ENCODE measurements at places on chromosomes 5 and 9.
A peak's percentile ranks its signal among the peaks of the same experiment; 100 is the strongest.

DNA sequence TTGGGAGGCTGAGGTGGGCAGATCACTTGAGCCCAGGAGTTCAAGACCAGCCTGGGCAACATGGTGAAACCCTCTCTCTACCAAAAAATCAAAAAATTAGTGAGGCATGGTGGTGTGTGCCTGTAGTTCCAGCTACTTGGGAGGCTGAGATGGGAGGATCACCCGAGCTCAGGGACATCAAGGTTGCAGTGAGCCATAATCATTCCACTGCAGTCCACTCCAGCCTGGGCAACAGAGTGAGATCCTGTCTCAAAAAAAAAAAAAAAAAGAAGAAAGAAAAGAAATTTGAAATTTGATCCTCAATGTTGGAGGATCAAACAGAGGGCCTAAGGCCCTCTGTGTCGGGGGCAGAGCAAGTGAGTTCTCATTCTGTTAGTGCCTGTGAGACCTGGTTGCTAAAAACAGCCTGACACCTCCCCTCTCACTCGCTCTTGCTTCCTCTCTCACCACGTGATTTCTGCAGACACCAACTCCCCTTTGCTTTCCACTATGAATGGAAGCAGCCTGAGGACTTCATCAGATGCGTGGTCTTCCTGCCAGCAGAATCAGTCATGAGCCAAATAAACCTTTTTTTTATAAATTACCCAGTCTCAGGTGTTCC, 8.4 kb upstream of the GOLPH3 start:
- DNase-seq: no peak

GRCh38 chr5:128193665-128194390, 110.3 kb downstream of the SLC12A2 start:
- DNase-seq: no peak

GRCh38 chr5:33073881-33074327, 362.8 kb downstream of the NPR3 start:
- DNase-seq: no peak

GRCh38 chr9:18874069-18874468, 158.9 kb downstream of the SAXO1 start:
- no peak for DNase-seq

- no peak for DNase-seq
Measured at GRCh38 chr9:105647595-105648349, 14.5 kb upstream of the TAL2 start.

DNA sequence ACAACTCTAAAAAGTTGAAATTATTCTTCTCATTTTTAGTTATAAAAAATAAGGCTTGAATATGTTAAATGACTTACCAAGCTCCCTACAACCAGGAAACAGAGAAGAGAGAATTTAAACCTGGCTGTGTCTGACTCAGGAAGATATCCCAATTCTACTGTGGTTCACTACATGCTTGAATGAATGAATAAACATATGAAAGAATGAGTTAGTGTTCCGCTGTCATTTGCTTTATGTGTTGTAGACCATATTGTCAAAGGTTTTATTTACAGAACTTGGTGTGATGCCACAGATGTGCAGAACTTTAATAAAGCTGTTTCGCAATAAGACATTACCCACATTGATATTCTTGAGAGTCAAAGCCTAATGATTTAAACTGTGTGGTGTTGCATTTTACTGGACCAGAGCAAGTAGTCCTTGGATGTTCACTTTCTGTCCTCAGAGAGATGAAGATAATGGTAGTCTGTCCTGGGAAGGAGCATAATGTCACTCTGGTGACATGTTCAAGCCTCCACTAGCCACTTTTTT, 313.2 kb downstream of the TRIM32 start:
- DNase-seq: no peak

- DNase-seq: no peak
Measured at GRCh38 chr5:17308326-17309065, 91.1 kb downstream of the BASP1 start.

DNA sequence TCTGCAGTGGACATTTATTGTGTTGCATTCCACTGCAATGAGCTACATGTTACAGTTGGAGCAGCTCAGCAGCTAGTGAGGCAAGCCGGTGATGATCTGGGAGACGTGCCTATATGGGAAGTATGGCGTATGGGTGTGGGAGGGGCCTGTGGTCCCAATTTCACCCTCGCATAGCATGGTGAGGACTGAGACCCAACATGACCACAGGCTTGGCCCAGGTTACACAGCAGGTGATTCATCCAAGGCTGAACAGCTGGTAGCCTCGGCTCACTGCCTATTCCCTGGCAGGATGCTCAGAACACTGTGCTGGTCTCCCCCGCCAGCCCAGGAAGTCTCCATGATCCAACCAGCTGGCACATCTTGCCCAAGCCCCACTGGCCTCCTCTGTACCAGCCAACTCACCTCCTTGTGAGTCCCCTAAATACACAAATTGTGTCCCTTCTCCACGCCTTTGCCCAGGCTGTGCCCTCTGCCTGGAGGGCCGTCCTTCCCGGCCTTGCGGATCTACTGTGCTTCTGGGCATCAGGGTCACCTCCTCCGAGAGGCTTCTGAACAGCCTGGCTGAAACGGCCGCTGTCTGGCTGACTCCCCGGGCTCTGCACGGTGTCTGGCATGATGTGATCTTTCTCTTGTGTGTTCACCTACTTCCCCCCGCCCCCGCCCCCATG, 81.4 kb downstream of the NSUN2 start:
- no peak for DNase-seq

- DNase-seq: no peak
Measured at GRCh38 chr9:75142202-75142601, 53.9 kb downstream of the OSTF1 start.

- DNase-seq: no peak
Measured at GRCh38 chr5:80738466-80738865, 83.7 kb upstream of the DHFR start.

- DNase-seq: no peak
Measured at GRCh38 chr5:66860199-66860975, 264.2 kb downstream of the MAST4 start.

DNA sequence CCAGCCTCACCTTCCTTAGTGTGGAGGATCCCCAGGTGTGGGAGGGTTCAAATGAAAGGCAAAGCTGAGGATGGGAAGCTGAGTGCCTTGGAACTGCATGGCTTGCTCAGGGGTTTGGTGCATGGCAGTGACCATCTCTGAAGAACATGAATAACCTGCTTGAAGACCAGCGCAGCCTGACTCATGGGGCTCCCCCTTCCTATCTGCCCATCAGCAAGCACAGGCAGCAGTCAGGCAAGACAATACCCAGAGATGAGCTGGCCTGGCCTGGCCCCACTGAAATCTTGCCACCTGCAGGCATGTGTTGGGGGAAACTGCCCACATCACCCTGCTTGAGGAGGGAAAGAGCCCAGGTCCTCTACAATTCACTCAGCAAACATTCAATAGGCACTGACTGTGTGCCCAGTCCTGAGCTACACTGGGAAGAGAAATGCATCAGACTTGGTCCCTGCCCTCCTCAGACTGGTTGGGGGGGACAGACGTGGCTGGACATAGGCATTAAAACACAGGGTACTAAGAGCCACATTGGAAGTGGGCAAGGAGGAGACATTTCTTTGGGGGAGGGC, 105.0 kb upstream of the ALDH1B1 start:
- no peak for DNase-seq

DNA sequence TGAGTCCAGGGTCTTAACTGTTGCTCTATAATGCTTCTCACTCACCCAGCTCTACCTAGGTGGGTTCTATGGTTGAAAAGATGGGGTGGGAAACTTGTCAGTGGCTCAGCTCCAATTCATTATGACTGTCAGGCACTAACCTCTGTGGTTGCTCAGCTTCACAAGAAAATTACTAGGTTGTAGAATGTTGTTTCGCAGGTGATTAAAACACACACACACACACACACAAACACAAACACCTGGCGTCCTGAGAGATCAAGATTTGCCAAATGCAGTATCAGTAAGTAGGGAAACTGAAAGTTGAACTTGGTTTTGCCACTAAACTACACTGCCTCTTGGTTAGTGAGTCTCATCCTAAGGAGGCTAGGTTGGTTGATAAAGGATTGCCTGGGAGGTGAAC, 2.8 kb downstream of the MCCC2 start:
- DNase-seq: no peak

GRCh38 chr5:112084149-112084548, 327.2 kb upstream of the NREP start:
- DNase-seq: no peak

DNA sequence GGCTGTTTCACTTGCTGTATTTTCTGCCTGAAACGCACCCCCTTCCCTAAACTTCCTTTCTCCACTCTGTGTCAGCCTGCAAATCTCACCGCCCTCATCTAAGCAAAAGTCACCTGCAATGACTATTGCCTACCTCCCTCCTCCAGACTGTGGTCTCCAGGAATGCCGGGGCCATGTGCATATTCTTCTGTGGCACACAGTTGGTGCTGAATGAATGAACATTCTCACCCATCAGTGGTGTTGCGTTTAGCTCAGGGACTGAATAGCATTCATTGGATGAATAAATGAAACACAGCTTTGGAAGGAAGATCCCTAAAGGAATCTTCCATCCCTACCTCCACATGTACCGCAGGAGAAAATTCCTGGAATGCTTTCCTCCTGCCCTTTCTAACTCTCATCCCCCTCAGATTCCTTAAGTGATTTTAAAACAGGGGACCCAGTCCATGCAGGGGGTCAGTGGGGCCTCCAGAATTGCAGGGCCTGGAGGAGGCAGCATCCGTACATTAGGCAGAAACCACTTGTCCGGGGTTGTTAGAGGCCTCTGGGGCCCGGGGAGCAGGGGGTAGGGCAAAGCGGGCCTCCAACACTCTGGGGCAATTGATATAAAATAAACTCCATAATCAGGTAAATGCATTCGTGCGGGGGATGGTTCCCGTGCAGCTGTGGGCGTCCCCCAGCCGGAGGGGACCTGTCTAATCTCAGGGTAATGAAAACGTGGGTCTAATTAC, 28.3 kb upstream of the PTGS1 start:
- no peak for DNase-seq

DNA sequence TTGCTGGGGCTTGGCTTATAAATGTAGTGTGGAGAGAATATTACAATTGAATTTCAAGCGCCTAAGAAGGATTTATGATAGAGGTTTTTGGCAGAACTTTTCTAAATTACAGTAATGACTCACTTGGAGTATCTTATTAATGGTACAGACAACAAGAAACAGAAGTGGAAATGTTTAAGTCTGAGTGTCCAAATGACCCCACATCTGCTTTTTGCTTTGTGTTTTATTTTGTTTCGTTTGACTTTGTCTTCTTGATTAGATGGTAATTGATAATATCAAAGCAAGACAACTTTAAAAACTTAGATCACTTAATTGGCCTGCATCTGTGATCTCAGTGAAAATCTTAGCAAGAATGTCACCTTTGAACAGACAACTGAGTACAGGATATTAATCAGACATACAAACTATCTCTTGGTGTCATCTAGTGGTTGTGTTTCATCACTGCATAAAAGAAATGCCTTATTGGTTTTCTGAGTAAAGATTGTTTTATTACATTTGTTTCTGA, 577.4 kb downstream of the ISL1 start:
- no peak for DNase-seq

DNA sequence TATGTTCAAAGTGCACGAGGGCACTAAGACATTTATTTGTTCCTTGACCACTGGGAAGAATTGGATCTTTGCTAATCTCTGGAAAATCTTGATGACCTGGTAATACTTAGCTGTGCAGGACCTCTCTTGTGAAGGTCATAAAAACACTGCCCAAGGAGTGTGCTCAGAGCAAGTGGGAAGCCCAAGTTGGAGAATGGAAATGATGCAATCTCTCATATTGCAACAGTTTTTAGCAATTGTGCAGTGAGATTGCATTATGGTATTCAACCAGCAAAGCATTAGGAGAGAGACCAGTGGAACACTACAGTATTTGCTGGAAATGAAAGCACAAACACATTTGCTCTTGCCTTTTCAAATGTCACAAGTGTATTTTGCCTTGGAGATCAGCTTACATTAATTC, 34.5 kb downstream of the TXNDC8 start:
- no peak for DNase-seq

- no peak for DNase-seq
Measured at GRCh38 chr9:93266521-93267001, 82.6 kb downstream of the WNK2 start.

DNA sequence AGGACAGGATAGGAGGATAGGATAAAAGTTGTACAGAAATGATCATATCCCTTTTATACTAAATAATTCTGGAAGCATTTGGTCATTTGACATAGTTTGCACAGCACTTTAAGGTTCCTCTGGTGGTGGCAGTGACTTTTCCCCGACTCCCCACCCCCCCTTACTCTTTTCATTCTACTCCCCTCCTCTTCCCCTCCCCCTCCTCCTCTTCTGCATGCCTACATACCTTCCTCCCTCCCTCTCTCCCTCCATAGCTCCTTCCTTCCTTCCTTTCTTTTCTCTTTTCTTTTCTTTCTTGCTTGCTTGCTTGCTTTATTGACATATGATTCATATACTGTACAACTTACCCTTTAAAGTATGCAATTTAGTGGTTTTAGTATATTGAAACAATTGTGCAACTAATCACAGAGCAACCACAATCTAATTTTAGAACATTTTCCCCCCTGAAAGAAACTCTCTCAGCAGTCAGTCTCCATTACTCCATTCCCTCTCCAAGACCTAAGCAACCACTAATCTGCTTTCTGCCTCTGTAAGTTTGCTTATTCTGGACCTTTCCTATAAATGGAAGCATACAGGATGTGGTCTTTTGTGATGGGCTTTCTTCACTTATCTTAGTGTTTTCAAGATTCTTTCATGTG, 159.0 kb downstream of the HACD4 start:
- DNase-seq: no peak

GRCh38 chr9:30519166-30519565, 1865.3 kb upstream of the ACO1 start:
- no peak for DNase-seq

DNA sequence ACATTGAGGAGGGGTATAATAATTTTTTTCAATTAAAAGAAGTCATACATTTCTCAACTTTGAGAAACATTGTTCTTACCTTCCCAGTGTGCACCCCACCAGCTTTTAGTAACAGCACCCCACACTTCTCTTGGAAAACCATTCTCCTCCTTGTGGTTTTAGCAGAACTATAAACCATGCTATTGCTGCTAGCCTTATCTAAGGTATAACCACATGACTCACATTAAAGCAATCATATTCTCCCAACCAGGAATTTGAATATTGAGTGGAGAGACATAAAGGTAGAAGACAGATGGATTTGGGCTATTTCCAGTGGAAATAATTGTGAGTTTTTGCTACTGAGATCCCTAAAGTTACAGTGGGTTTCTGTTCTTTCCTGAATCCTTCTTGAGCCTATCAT, 43.5 kb upstream of the SRFBP1 start:
- DNase-seq: no peak

DNA sequence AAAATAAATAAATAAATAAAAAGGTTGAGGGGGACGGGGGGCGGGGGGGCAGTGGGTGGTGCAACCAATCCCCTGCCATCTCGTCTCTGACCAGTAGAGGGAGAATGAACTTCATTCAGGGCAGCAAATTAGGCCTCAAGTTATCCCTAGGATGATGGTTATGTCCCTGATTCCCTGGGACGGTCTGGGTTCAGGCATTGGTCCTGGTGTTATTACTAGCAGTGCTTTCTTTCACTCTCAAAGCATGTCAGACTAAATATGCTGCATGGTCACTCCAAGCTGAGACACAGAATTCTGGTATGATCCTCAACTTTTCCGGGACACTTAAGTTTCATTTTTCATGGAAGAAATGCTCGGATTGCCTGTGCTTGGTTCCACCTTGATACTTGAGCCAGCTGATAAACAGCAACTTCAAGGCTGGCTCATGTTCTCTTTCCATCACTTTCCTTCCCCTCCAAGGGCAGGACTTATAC, 59.4 kb downstream of the DAP start:
- DNase-seq: no peak

- no peak for DNase-seq
Measured at GRCh38 chr5:153896701-153897100, 142.0 kb downstream of the FAM114A2 start.

- DNase-seq: no peak
Measured at GRCh38 chr9:72300873-72301272, 64.1 kb downstream of the ZFAND5 start.

GRCh38 chr5:179836225-179837019, 15.7 kb downstream of the SQSTM1 start:
- DNase-seq: peak; percentile 35
